ENCODE measurements at places on chromosomes 1 and 21. TPM values are rescaled to one million over a fixed set of nuclear protein-coding genes. Genes with fewer than 3 reads are reported as not detected.

The CD1E gene
- not detected for total RNA-seq

- no peaks in the 10 kb centered on the region for H3K36me3 ChIP-seq
- no peak for DNase-seq
- no peak overlapping the region for H3K27ac ChIP-seq
Measured at GRCh38 chr1:210448297-210448892, 119.7 kb downstream of the HHAT start.

The PWP2 gene
- total RNA-seq, result 41.6 TPM

The MAP3K6 gene
- total RNA-seq, result 15.0 TPM

GRCh38 chr1:170460001-170460400 is 72.0 kb upstream of the GORAB start:
- no peaks in the 10 kb centered on the region for H3K4me1 ChIP-seq
- peaks cover 34% of the 10 kb centered on the region for H3K36me3 ChIP-seq
- H3K4me3 ChIP-seq, result no peak overlapping the region
